ENCODE measurements at places on chromosomes 1 and 21.

GRCh38 chr1:99537886-99538617, 107.9 kb upstream of the PALMD start:
- no peak for DNase-seq

GRCh38 chr21:38241029-38241740, 15.6 kb upstream of the KCNJ15 start:
- no peak for DNase-seq

GRCh38 chr1:29055160-29055559, 68.5 kb downstream of the TMEM200B start:
- DNase-seq, result no peak

DNA sequence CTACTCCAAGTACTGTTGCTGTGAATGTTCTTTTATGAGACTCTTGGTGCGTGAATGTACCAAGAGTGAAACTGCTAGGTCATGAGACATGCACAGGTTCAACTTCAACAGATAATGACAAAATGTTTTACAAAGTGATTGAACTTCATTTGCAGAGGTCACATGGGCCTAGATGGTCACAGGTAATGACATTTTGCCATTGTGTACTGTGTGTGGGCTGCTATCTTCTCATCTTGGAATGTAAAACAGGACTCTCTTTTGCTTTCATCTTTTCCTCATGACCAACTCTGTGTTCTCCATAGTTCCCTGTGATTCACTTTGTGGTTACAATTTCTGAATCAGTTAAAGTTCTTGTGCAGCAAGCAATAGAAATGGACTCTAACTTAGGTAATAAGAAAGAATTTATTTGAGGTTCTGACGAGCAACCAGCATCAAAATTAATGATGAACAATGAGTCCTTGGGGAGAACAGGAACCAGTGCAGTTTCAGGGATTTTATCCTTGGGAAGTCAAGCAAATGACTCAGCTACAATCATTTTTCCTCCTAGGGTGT, 16.2 kb upstream of the TSNAX start:
- peak; percentile 82 for DNase-seq

- DNase-seq, result peak; percentile 97
Observed at GRCh38 chr1:223726380-223727001, 14.2 kb downstream of the CAPN2 start.

DNA sequence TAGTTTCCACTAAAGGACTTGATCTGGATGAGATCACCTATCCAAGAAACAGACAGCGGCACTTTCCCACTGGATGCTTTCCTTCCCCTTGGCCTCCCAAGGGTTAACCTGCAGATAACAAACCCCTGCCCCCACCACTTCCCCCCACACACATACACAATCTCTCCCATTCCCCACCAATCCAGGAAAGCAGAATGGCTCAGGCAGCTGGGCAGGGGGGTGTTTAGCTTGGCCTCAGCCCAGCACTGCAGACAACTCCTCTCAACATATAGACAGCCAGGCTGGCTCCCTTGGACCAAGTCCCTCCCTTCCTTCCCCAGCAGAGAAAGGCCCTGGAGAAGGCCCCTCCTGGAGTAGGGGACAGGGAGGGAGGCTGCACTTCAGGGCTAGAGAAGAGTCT, 24.6 kb downstream of the PLEKHA6 start:
- DNase-seq, result no peak

GRCh38 chr1:162976628-162977027, 92.5 kb upstream of the RGS4 start:
- no peak for DNase-seq

- peak; percentile 92 for DNase-seq
Observed at GRCh38 chr1:179164494-179164893, 65.0 kb downstream of the ABL2 start.

- DNase-seq, result no peak
Observed at GRCh38 chr1:93907718-93908117, 1.5 kb downstream of the GCLM start.

- DNase-seq, result no peak
Observed at GRCh38 chr21:39153373-39153772, 29.9 kb downstream of the PSMG1 start.

- no peak for DNase-seq
Observed at GRCh38 chr1:216222288-216222687, 201.0 kb downstream of the USH2A start.

DNA sequence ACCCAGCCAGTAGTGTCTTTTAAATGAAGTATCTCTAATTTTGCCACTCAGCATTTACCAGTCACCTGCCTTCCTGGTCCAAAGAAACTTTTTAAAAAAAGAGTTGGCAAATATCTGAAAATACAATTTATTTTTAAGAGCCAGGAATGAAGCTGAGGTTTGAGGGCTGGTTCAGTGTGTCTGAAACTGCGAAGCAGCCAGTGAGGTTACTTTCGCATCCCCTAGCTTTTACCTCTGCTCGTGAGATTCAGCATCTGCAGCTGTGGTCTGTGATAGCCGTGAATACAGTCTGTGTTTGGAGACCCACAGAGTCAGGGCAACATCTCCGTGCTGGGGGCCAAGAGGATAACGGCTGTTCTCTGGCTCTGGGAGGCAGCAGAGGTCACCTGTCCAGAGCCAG, 21.3 kb upstream of the KCNAB2 start:
- DNase-seq, result no peak

DNA sequence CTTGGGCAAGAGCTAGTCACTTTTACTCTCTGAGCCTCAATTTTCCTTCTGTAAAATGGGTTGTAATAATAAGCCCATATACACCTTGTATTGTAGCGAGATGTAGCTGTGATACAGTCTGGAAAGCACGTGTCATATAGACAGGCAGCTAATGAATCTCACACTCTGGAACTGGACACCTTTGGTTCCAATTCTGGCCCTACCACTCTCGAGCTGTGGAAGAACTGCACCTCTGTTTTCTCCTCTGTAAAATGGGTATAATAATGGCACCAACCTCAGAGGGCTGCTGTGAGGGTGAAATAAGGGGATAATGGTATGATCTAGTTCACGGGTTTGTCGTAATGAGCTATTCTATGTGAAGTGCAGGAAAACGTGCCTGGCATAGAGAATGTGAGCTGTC, 668 bp upstream of the PADI4 start:
- DNase-seq, result no peak

GRCh38 chr1:234769986-234770795, 160.2 kb upstream of the IRF2BP2 start:
- DNase-seq, result no peak

GRCh38 chr1:1563688-1564087, 11.0 kb downstream of the SSU72 start:
- DNase-seq, result no peak

- no peak for DNase-seq
Observed at GRCh38 chr21:40563900-40564299, 283.1 kb downstream of the DSCAM start.

GRCh38 chr1:166865926-166866325, 10.1 kb downstream of the TADA1 start:
- no peak for DNase-seq

DNA sequence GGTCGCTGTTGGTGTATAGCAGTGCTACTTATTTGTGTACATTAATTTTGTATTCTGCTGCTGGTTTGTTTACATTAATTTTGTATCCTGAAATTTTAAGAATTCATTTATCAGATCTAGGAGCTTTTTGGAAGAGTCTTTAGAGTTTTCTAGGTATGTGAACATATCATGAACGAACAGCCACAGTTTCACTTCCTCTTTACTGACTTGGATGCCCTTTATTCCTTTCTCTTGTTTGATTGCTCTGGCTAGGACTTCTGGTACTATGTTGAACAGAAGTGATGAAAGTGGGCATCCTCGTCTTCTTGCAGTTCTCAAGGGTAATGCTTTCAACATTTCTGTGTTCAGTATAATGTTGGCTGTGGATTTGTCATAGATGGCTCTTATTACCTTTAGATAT, 1757.9 kb downstream of the BRINP3 start:
- no peak for DNase-seq

GRCh38 chr1:7717748-7718368, 53.2 kb upstream of the VAMP3 start:
- DNase-seq, result no peak

GRCh38 chr1:172874950-172875349, 175.8 kb downstream of the TNFSF18 start:
- no peak for DNase-seq

- no peak for DNase-seq
Observed at GRCh38 chr1:60678391-60678790, 404.0 kb upstream of the NFIA start.

DNA sequence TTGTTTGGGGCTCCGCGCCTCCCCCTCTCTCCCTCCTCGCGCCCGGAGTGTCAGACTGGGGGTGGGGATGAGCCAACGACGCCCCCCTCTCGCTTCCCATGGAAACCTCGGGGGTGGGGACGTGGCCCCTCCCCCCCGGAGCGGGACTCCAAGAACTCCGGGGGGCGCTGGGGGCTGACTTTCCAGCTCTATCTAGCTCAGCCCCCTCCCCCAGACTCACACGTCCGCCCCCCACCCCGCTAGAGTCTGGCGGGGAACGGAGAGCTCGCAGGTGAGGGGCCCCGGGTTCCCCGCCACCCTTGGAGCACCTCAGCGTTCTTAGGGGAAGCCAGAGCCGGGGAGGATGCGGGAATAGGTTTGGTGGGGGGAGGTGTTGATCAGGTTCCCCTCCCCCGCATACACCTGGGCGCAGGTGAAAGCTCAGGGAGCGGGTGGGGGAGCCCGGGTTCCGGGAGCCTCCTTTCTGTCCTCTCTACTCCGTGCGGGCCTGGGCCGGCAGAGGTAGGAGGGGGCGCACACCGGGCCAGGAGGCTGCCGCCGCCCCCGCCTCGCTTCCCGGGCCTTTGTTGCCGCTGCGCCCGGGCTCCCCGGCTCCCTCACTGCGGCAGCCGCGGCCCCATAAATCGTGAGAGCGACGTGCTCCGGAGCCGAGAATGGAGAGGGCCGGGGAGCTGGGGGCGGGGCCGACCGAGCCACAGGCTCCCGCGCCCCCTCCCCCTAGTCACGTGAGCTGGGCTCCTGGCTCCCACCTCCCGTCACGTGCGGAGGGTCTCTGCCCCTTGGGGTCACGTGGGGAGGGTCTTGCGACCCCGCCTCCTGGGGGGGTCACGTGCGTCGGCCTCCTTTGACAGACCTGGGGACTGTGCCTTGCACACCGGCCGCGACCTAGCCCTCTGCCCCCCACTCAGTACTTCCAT, 1.9 kb downstream of the EFNA3 start:
- DNase-seq, result no peak

GRCh38 chr1:62953633-62954032, 169.7 kb downstream of the ATG4C start:
- DNase-seq, result no peak

DNA sequence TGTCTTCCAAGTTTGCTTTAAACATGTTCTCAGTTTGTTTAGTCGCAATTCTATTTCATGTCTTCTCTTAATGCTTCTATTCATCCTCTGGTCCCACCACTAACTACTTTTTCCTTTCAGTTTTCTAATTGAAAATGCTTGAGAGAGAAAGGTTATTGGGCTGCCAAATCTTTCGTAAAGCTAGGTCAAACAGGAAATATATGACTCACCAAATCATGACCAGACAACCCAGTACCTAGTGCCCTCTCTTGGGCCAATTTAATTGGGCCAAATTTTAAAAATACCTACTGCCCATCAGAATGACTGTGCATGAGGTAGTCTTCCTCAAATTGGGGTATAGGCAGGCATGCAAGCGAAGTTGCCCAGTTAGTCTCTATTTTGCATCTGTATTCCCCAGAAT, 295.4 kb upstream of the PBX1 start:
- no peak for DNase-seq

GRCh38 chr1:54764922-54765561, 719 bp upstream of the PARS2 start:
- no peak for DNase-seq

DNA sequence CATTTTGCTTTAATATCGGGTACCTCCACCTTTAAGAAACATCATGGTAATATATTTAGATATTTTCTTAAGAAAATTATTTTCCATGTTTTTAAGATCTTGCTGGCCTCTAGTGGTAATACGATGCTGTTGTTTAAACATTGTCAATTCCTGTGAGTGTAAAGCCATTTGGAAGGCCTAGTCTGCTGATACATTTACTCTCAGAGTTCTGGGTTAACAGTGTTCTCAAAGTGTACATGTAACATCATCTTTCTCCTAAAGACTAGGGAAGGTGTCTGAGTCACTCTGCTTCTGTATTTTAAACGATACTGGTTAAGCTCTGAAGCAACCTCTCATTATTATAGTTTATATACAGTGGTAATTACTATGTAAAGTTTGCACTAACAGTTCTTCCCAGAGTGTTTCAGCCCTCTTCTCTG, 189.1 kb downstream of the RASAL2 start:
- peak; percentile 36 for DNase-seq

GRCh38 chr1:193766329-193766728, 579.9 kb upstream of the B3GALT2 start:
- DNase-seq, result no peak

DNA sequence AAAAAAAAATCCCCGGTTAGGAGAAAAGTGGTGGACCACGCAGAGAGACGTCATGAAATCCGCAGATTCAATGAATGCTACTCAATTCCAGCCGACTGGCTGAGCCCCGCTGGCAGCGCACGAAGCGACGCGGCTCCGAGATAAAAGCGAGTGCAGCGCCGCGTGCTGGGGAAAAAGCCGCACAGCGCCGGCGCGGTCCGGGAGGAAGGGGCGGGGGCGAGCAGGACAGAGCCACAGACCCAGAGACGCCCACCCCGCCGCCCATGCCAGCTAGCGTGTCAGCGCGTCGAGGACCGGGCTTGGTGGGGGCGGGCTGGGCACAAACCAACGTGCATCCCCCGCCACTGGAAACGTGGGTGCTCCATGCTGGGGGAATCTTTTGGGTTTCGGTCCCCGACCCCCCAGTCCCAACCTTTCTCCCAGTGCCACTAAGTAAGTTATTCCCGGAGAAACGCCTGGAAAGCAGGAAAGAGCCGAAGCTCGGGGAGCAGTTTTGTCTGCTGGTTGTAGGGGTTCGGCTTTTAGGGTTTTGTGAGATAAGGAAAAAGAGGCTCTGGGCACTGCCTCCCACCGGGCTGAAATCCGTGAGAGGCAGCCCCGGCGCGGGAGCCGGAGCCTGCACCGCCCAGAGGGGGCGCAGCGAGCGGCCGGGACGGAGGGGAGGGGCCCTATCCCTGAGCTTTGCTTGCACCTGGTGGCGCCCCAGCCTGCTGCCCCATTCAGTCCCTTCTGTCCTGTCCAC, at the start of gene KCNJ6:
TSS of gene KCNJ6 (minus strand) at position 148 of the 742 bp plus-strand sequence. CDS start 75,775 bp downstream, outside the sequence.
- DNase-seq, result no peak

- DNase-seq, result no peak
Observed at GRCh38 chr1:53572065-53572814, 113.0 kb downstream of the DMRTB1 start.

DNA sequence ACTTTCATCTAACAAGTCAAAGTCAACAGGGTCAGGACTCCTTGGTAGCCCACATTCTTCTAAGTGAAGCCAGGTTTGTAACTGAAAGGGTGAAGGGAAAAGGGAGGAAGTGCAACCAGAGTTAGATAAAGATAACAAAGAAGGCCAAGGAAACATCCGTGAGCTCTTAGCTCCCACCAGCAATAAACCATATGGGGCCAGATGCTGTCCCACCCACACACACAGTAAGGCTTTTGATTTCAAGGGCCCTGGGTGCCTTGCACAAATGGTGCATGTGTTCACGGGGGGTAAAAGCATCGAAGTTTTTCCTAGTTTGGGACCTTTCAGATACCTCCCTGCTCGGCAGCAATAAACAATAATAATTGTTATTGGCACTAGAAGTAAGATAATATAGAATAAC, 5.1 kb upstream of the TIAM1 start:
- no peak for DNase-seq

All from HS-5 (cell line).